ENCODE measurements at places on chromosomes 16 and 17. TPM values are rescaled to one million over a fixed set of nuclear protein-coding genes. Genes with fewer than 3 reads are reported as not detected.
A peak's percentile ranks its signal among the peaks of the same experiment; 100 is the strongest.

DNA sequence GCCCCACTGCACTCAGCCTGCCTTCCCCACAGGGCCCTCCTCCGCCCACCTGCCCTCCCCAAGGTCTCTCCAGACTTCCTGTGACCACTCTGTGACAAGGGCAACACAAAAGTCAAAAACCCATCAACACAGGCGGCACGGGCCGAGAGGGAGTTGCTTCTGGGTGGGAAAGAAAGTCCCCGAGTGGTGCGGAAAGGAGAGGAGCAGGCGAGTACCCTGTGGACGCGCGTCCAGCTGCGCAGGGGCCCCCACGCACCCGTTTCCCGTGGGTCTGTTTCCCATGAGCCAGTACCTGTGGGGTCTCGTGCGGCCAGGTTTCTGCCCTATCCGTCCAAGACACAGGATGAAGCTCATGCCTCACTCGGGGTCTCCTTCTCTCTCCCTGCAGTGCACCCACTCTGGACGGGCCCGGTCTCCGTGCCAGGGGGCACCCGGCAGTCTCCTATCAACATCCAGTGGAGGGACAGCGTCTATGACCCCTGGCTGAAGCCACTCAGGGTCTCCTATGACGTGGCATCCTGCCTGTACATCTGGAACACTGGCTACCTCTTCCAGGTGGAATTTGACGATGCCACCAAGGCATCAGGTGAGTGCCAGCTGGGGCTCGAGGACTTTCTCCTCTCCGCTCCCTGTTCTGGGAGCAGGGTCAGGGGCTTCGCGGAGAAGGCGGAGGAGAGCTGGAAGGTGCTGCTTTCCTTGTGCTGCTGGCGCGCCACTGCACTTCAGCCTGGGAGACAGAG lies 12.2 kb downstream of the CD2BP2 start:
- no peaks in the 10 kb centered on the region for H3K4me1 ChIP-seq
- no peak overlapping the region for H3K4me3 ChIP-seq
- no peak overlapping the region for H3K27ac ChIP-seq

PRAC1 gene
- not detected for total RNA-seq

DNA sequence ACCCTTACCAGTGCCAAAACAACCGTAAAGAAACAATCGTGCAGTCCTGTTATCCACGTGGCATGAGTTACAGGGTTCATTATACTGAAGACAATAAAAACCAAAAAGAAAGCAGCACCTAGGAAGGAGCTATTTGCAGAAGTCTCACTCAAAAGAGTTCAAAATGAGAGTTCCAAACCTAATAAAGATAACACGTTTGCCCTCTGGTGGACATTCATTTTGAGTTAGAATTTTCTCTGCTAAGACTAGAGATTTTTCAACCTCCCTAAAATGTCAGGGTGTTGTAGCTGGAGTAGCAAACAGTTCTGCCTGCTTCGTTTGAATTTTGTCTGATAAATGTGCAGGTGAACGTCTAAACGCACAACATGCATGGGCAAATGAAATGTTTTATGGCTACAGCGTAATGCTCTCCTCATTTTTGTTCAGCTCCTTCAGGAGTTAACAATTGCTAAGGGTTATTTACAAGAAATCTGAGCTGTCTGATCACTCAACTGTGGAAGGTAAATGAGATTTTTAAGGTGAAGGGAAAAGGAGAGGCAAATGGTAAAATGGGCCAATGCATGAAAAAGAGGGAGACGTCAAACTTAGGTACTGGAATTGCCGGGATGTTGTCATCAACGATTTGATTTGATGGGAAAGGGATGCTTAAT lies 1067.9 kb upstream of the EEF2KMT start:
- H3K36me3 ChIP-seq, result no peaks in the 10 kb centered on the region
- H3K27ac ChIP-seq, result no peak overlapping the region
- no peak overlapping the region for H3K4me3 ChIP-seq
- no peak for DNase-seq
- no peaks in the 10 kb centered on the region for H3K4me1 ChIP-seq

- H3K4me1 ChIP-seq, result no peaks in the 10 kb centered on the region
- DNase-seq, result peak; percentile 95
- H3K27ac ChIP-seq, result peak overlapping the region; percentile 97
Measured at GRCh38 chr16:2858245-2859025, 465 bp upstream of the PRSS22 start.

DNA sequence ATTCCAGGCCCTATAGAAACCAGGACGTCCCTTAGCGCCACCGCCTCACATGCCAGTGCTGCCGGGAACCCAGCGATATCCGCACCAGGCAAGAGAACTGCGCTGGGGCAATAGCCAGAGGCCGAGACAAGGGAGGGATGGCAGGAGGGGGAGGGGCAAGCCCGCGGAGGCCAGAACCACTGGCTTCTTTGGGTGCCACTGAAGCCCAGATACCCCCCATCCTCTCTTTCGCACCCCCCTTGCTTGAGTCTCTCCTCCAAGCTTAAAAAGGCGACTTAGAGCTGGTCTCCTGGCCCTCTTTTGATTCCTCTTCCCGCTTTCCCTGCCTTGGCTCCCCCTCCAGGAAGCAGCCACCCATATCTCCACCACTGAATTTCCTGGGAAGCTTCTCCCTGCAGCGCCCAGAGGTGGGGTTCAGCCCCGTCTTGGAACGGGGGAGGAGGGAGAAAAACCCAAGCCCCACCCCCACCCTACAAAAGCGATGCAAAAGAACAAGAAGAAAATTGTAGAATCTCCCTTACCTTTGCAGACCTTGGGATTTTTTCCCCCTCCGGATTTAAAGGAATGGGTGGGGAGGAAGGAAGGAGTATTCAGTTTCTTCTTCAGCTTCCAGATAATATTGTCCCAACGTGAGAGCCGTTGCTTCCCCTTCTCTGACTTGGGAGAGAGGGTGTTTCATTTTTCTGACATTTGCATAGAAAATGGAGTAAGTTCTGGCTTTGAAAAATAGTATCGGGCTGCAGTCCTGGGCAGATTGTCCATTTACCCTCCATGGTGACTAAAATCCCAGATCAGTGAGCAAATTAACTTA lies 622 bp downstream of the HOXB6 start:
- DNase-seq, result peak; percentile 40
- no peaks in the 10 kb centered on the region for H3K36me3 ChIP-seq
- peak overlapping the region; percentile 15 for H3K4me3 ChIP-seq
- H3K27me3 ChIP-seq, result peaks cover 96% of the 10 kb centered on the region

DNA sequence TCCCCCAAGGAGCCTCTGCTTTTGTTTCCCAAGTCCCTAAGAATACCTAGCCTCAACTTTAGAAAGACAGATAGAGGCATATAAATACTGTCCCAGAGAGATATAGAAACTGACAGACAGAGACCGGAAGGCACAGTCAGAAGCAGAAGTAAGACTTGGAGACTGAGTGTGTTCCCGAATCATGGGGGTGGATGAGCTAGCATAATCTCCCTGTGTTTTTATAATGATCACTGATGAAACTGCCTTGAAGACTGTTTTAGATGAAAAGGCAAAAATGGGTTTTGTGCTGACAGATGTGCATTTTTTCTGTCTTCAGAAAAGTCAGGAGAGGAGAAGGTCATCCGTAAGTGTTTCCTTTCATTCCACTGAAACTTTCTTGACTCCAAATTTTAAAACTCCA lies 8.3 kb upstream of the PSMD3 start:
- H3K27me3 ChIP-seq, result no peaks in the 10 kb centered on the region
- H3K36me3 ChIP-seq, result no peaks in the 10 kb centered on the region
- peak overlapping the region; percentile 37 for H3K27ac ChIP-seq
- H3K4me3 ChIP-seq, result no peak overlapping the region
- no peak for DNase-seq
- no peaks in the 10 kb centered on the region for H3K4me1 ChIP-seq

- no peaks in the 10 kb centered on the region for H3K36me3 ChIP-seq
- H3K27me3 ChIP-seq, result no peaks in the 10 kb centered on the region
- H3K27ac ChIP-seq, result no peak overlapping the region
- no peak for DNase-seq
- H3K4me1 ChIP-seq, result no peaks in the 10 kb centered on the region
- H3K4me3 ChIP-seq, result no peak overlapping the region
Measured at GRCh38 chr16:12675046-12675445, 128.6 kb downstream of the CPPED1 start.

KRT14 gene
- total RNA-seq, result not detected

CHD9 gene
- total RNA-seq, result 68.2 TPM

CD2BP2 gene
- total RNA-seq, result 44.2 TPM

TNP2 gene
- total RNA-seq, result not detected

TMEM11 gene
- total RNA-seq, result 18.4 TPM

KRTAP1-1 gene
- total RNA-seq, result not detected

CIITA gene
- not detected for total RNA-seq

SNX20 gene
- total RNA-seq, result not detected

GRCh38 chr16:66408163-66409048 lies 18.7 kb upstream of the BEAN1 start:
- H3K27ac ChIP-seq, result peak overlapping the region; percentile 78
- no peaks in the 10 kb centered on the region for H3K4me1 ChIP-seq
- H3K4me3 ChIP-seq, result no peak overlapping the region
- DNase-seq, result peak; percentile 77

GRCh38 chr17:77844681-77845080 lies 113.8 kb upstream of the TNRC6C start:
- H3K27ac ChIP-seq, result no peak overlapping the region
- H3K4me1 ChIP-seq, result peaks cover 14% of the 10 kb centered on the region
- H3K27me3 ChIP-seq, result no peaks in the 10 kb centered on the region
- no peak for DNase-seq

KRT27 gene
- not detected for total RNA-seq

DNA sequence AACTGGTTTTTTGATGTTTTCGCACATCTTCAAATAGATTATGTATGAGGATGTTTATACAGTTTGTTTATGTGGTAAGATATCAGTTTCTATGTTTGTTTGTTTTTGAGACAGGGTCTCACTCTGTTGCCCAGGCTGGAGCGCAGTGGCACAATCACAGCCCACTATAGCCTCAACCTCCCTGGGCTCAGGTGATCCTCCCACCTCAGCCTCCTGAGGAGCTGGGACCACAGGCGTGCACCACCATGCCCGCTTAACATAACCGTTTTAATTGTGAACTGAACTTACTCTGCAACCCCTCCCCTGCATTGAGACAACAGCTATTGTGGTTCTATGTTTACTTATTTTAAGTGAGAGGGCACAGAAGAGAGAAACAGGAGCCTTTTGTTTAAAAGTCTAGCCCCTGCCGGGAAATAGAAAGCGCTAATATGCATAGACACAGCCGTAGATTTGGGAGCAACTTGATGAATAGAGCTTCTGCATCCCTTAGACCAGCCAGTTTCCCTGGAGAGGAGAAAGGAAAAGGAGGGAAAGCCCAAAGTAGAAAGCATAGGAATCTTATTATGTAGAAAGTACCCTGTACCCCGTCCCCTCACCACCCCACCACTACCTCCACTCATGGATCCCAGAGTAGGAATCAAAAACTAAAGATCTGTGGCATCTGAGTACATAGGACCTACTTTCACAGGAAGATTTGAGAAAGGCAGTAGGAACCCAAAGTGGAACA lies 19.6 kb upstream of the APPBP2 start:
- H3K27ac ChIP-seq, result no peak overlapping the region
- H3K4me3 ChIP-seq, result no peak overlapping the region
- no peak for DNase-seq
- H3K4me1 ChIP-seq, result no peaks in the 10 kb centered on the region
- H3K36me3 ChIP-seq, result no peaks in the 10 kb centered on the region

- peak overlapping the region; percentile 77 for H3K27ac ChIP-seq
- H3K4me1 ChIP-seq, result peaks cover 43% of the 10 kb centered on the region
- no peaks in the 10 kb centered on the region for H3K36me3 ChIP-seq
- no peaks in the 10 kb centered on the region for H3K27me3 ChIP-seq
Measured at GRCh38 chr17:50217591-50217990, 16.2 kb upstream of the COL1A1 start.

DNA sequence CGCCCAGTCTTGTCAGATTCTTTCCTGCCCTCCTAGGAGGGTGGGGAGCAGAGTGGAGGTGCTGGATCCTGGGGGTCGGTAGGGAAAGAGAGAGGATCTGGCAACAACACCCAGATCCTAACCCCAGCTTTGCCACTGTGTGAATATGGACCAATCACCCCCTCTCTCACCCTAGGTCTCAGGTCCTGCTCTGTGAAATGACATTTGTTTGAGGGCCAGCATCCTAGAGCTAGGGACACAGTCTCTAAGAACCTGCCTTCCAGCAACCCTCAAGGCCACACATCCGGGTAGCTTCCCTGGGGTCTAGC lies 28.4 kb upstream of the MAP3K14 start:
- H3K36me3 ChIP-seq, result no peaks in the 10 kb centered on the region
- DNase-seq, result no peak
- H3K4me3 ChIP-seq, result no peak overlapping the region
- peaks cover 5% of the 10 kb centered on the region for H3K4me1 ChIP-seq
- no peaks in the 10 kb centered on the region for H3K27me3 ChIP-seq
- peak overlapping the region; percentile 2 for H3K27ac ChIP-seq

DNA sequence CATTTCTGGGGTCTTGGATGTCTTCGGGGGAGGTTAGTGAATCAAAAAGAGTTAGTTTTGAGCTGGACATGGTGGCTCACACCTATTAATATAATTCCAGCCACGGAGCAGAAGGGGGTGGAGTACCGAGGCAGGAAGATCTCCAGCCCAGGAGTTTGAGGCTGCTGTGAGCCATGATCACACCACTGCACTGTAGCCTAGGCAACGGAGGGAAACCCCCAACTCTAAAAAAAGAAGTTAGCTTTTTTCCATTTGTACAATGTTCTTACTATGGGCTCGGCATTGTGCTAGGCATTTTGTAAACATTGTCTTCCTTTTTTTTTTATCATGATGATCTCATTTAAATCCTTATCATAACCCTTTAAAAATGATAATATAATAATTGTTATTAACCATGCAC lies 8.3 kb upstream of the SNF8 start:
- no peak overlapping the region for H3K27ac ChIP-seq
- H3K27me3 ChIP-seq, result no peaks in the 10 kb centered on the region
- no peak for DNase-seq
- H3K4me1 ChIP-seq, result no peaks in the 10 kb centered on the region
- no peaks in the 10 kb centered on the region for H3K36me3 ChIP-seq

DNA sequence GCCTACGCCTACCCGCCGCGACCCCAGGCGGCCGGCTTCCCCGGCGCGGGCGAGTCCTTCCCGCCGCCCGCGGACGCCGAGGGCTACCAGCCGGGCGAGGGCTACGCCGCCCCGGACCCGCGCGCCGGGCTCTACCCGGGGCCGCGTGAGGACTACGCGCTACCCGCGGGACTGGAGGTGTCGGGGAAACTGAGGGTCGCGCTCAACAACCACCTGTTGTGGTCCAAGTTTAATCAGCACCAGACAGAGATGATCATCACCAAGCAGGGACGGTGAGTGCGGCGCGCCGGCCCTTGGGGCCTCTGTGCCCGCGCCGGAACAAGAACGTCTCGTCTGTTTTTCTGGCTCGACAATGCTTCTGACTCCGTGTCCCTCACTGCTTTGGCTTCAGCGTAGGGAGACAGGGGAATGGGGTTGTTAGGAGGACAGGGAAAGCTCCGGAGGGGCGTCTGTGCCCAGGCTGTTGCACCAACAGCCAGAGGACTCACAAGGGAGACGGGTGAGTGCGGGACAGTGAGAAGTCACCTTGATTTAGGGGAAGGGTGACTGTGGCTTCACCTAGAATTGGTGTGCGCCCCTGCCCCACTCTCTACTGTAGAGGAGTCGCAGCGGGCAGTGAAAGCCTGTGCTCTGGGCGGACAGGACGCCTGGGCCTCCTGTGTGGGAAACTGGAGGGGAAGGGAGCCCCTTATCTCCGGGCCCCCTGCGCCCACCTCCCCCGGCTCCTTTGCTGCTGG lies 806 bp downstream of the TBX21 start:
- no peak overlapping the region for H3K27ac ChIP-seq
- H3K4me1 ChIP-seq, result no peaks in the 10 kb centered on the region

GRCh38 chr16:69698404-69698803 lies 28.0 kb downstream of the NQO1 start:
- H3K36me3 ChIP-seq, result no peaks in the 10 kb centered on the region
- no peaks in the 10 kb centered on the region for H3K4me1 ChIP-seq
- H3K27me3 ChIP-seq, result no peaks in the 10 kb centered on the region
- no peak overlapping the region for H3K27ac ChIP-seq

Measured in hepatocyte (in vitro differentiated cells).